ENCODE measurements at places on chromosomes 2 and 18. TPM values are rescaled to one million over a fixed set of nuclear protein-coding genes. Genes with fewer than 3 reads are reported as not detected.

DNA sequence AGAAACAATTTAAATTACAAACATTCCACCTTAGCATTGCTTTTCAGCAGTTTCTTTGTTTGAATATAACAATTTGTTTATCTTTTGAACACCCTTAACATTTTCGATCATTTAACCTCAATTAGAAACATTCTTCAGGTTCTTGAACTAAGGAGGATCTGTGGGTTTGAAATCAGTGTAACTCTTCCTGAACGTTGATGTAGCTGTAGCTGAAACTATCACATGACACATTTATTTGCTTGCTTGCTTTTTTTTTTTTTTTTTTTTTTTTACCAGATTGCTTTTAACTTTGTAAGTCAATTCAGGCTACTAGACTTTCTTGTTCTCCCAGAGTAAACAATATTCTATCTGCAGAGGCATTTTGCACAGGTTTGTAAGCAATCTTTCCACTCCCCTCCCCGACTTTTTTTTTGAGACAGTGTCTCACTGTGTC, 47.6 kb downstream of the GPD2 start:
- DNase-seq, result no peak

DNA sequence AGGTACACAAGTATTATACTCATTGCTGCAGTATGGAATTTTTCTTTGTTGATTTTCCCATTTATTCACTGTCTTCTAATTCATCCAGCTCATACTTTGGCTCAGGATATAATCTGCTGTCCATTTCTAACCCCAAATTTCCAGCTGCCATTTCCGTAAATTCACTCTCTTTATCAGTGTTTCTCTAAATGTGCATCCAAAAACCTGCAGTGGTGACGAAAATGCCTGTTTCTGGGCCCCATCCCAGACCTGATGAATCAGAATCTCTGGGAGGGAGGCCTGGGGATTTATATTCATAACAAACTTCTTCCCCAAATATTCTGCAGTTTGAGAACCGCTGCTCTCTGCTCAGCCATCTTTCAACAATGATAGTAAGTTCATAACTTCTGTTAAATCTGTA, 86.6 kb downstream of the VWC2L start:
- DNase-seq, result no peak

DNA sequence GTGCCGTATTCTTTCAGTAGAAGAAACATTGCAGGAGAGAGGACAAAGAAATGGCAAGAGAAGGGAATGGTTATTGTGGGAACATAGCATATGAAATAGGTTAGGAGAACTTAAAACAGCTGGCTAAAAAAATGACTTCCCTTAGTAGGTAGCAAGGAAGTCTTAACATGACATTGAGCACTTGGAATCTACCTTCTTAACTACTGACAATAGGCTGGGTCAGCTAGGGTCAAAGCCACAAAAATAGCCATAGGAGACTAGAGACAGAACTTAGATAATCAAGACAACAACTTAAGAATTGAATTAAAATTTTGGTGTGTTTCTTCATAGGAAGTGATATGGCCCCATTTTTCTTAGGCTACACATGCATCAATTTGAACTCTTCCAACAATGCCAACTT, 227.9 kb downstream of the TCF4 start:
- no peak for DNase-seq

- DNase-seq, result no peak
Observed at GRCh38 chr18:79733986-79734770, 54.6 kb downstream of the CTDP1 start.

DNA sequence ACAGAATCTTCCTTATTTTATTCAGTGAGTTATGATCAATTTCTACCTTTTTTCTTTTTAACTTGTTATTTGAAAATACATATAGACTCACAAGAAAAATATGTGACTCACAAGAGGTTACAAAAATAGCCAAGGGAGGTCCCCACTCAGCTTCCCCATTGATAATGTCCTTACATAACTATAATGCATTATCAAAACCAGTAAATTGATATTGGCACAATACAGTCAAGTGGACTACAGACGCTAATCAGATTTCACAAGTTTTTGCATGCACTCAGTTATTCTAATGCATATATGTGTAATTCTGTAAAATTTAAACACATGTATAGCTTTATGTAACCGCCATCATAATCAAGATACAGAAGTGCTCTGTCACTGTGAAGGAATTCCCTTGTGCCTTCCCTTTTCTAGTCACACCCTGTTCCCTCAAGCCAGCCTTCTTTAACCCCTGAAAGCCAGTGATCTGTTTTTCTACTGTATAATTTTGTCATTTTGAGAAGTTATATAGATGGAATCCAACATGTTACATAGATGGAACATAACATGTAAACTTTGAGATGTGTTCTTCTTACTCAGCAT, 118.4 kb downstream of the ALMS1 start:
- no peak for DNase-seq

GRCh38 chr2:8974016-8974415, 29.5 kb downstream of the MBOAT2 start:
- no peak for DNase-seq

- DNase-seq, result no peak
Observed at GRCh38 chr18:44851856-44852621, 171.4 kb downstream of the SETBP1 start.

DNA sequence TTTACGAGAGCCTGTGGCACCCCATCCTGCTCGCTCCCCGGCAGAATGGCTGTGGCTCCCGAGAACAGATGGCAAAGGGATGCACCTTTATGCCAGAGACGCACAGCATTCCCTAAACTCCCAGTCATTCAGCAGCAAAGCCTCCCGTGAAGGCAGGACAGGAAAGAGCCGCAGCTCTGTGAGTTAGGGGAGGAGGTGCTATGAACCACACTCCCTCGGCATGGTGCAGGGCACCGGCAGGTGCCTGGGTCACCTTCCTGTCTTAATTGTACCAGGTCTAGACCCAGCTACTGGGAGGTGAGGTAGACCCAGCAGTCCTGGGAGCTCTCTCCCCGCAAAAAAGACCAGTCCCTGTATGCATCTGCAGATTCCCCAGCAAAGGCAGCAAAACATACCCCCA, 149.8 kb downstream of the TWIST2 start:
- no peak for DNase-seq

DNA sequence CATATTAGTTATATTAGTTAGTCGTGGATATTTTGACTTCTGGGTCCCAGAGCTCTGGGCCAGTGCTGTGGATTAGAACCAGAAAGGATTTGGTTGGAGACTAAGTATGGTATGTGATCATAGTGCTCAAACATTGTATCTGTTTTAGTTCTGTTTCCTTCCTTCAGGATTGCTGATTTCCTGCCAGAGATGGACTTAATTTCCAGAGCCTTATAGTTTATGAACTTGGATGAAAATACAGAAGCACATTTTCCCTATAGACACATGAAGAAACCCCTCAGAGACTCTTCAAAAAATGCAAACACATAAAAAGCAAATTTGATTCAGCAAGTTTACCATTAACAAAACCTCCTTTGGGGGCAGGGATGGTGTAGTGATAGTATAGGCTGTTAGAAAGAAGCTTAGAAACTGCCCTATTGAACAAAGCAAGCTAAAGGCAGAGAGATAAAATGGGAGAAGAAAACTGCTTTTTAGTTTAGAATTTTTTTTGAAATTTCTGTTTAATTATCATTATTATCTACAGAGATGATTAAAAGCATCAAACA, 88.7 kb upstream of the EFEMP1 start:
- DNase-seq, result no peak

- DNase-seq, result no peak
Observed at GRCh38 chr2:43111788-43112554, 114.4 kb downstream of the ZFP36L2 start.

- no peak for DNase-seq
Observed at GRCh38 chr2:208222351-208222750, 32.5 kb downstream of the IDH1 start.

GRCh38 chr18:61606759-61607158, 273.5 kb downstream of the CDH20 start:
- DNase-seq, result peak; percentile 98

GRCh38 chr18:70662588-70662987, 373.7 kb downstream of the SOCS6 start:
- DNase-seq, result no peak

DNA sequence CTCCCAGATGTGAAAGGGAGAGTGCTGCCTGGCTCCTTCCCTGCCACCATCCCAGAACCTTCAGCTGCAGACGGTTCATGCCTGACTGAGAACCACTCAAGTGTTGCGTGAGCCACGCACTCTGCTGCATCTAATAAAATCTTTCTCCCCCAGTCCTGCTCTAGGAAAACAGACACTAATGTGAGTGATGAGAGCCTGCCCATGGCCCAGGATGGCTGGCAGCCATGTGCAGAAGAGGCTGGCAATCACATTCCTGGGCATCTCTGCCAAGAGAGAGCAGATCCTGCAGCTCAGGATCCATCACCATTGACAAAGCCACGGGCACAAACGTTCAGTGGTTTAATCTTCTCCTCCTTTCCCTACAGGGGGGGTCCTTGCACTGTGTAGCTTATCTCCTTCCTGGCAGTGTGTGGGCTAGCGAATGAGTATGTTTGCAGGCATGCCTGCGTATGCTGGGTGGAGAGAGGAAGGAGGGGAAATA, 477.5 kb downstream of the SLC4A3 start:
- DNase-seq, result no peak

- no peak for DNase-seq
Observed at GRCh38 chr2:104804148-104804890, 49.6 kb upstream of the POU3F3 start.

DNA sequence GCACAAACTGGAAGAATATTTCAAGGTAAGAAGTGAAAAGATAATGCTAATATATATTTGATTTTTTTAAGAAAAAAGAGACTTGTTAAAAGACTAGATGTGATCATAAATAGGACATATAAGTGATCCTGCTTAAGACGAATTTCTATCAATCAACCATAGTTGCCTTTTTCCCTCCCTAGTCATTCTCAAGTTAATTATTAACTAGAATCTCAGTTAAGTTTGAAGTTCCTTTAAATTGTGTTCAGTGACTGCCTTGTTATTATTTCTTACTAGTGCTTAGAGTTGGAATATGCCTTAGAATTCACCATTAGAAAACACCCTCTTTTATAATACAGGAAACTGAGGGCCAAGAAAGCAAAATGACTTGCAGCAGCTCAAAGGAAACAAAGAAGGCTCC, 141.5 kb upstream of the SP5 start:
- DNase-seq, result no peak

- no peak for DNase-seq
Observed at GRCh38 chr2:40358783-40359182, 93.1 kb downstream of the SLC8A1 start.

DNA sequence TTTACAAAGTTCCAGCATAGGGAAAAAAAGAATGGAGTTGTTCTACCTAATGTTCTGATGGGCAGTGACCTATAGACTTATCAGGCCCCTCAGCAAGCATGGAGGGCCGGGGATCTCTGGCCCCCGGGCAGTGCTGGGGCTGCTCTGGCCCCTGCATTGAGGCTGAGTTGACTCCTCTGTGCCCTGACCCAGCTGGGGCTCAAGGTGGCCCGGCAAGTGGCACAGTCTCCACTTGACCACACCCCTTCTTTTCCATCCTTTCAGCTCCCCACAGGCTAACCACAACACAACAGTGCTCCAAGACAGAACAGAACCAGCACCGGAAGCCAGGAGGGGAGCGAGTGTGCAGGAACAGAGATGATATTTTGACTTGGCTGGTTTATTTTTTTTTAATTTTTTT, 19.9 kb downstream of the TOGARAM2 start:
- no peak for DNase-seq

DNA sequence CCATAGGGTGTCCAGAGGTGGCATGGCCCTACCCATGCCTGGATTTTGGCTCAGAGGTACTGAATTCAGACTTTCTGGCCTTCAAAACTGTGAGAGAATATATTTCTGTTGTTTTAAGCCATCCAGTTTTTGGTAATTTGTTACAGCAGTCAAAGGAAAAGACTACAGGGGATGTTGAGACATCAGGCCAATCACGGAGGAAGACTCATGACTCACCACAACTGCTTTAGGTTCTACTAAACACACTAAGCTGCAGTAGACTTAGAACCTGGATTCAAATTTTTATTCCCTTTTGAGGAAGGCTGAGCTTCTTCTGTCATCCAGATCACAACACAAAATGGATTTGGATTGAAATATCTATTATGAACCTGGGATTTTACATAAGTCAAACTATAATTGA, 12.0 kb upstream of the C2orf66 start:
- no peak for DNase-seq

DNA sequence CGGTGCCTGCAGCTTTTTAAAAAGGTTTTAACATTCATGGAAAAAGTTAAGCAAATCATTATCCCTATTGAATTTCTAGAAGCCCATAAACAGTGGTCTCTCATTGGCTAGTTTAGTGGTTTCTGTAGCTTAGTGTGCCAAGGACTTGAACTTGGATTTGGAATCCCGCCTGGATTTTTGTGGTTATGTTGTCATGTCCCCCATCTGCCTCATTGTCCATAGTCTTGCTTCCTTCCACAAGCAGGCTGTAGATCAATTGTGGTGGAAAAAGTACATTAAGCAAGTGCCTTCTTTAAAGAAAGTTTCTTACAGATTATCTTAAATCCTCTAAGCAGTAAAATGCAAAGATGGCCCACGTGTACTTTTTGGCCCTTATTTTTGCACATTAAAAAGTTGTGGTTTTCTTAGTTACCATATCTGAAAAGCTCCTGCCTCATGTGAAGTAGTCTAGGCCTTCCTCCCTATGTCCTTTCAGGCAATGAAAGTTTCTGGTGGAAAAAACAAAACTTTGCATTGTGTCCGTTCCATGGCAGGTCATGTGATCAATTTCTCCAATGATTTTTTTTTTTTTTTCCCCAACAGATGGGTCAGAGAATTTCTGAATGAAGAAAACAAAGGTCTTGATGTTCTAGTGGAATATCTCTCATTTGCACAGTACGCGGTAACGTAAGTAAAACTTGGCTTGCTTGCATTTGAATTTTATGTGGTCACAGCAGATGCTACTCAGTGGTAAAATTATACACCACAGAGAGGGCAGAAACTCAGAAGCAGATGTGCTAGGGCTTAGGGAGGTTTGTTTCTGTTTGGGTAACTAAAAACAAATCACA, 158.9 kb downstream of the PRPF40A start:
- DNase-seq, result no peak

- peak; percentile 56 for DNase-seq
Observed at GRCh38 chr2:54557601-54558187, 101.6 kb downstream of the SPTBN1 start.

GRCh38 chr2:128376241-128377041, 57.8 kb upstream of the HS6ST1 start:
- DNase-seq, result no peak

DNA sequence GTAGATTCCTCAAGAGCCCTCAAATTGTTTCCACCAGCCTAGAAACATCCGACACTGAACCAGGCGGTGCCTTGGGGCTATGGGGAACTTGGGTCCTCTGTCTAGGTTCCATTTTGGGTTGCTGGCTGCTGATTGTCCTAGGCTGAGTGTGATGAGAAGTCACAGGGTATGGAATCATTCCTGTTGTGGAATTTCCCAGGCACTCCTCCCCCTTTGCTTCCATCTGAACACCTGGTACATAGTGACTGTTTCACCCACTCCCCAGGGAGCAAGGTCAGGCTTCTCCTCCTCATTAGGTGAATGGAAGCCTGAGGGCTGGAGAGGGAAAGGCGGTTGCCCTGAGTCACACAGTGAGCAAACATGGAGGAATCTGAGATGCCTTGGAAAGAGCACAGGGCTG, 4.5 kb downstream of the KIF3C start:
- DNase-seq, result no peak

- no peak for DNase-seq
Observed at GRCh38 chr18:63488160-63488559, 11.4 kb downstream of the SERPINB5 start.

The KIAA2012 gene
- total RNA-seq, result not detected

The DAPL1 gene
- total RNA-seq, result not detected

The RAB3GAP1 gene
- 35.0 TPM for total RNA-seq

The GPR45 gene
- not detected for total RNA-seq

The TGFA gene
- not detected for total RNA-seq

The TPO gene
- not detected for total RNA-seq

The LHCGR gene
- total RNA-seq, result not detected

Data from G401 (cell line).